Hippocampal formation (tissue), 2 donors: ENCODE measurements at places on chromosomes 12 and 14.
A peak's percentile ranks its signal among the peaks of the same experiment; 100 is the strongest.

GRCh38 chr12:40310211-40310610 lies 85.4 kb downstream of the LRRK2 start:
- no peak for DNase-seq

DNA sequence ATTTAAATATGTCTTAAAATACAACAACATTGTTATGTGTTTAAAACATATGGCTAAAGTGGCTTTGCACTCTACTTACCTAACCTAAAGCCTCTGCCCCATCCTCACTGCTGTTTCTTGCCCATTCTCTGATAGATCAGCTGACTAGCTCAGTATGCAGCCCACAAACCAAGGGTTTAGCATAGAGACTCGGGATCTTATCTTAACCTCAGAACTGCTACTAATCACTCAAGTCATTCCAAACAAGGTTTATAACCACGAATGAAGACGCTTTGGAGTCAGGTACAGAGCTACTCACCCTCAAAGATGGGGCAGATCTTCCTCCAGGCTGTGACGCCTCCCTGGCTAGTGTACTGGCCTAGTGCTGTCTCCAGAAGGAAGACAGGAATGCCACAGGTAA lies 19.3 kb downstream of the SLC6A13 start:
- DNase-seq, result no peak

GRCh38 chr14:86708846-86709339 lies 1178.9 kb downstream of the FLRT2 start:
- DNase-seq, result no peak

DNA sequence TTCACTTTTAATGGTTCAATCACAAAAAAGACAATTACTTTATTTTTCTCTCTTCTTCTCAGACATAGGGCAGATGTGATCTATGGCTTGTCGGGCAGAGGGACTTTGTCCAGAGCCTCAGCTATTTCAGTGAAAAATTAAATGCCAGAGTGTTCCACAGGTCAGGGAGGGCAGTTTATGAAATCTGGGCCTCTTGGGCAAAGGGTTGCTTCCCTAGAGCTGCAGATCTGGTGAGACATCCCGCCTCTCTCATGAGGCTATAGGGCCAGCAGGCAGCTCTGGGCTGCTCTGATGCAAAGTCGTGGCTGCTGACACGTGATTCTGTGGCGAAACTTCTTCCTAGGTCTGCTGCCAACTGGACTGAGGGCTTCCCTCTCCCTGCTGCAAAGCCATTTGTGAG lies 6.0 kb downstream of the CLMN start:
- DNase-seq, result peak; percentile 69

GRCh38 chr14:91961297-91962220 lies 14.1 kb upstream of the FBLN5 start:
- no peak for DNase-seq

- no peak for DNase-seq
These were observed 26.9 kb downstream of the GSTZ1 start for GRCh38 chr14:77347751-77348150.

GRCh38 chr12:132631666-132632065 lies 13.1 kb downstream of the P2RX2 start:
- no peak for DNase-seq

GRCh38 chr12:107779077-107779831 lies 4.8 kb downstream of the ASCL4 start:
- no peak for DNase-seq

- DNase-seq, result no peak
These were observed 361.2 kb downstream of the ATP23 start for GRCh38 chr12:58302487-58303011.

DNA sequence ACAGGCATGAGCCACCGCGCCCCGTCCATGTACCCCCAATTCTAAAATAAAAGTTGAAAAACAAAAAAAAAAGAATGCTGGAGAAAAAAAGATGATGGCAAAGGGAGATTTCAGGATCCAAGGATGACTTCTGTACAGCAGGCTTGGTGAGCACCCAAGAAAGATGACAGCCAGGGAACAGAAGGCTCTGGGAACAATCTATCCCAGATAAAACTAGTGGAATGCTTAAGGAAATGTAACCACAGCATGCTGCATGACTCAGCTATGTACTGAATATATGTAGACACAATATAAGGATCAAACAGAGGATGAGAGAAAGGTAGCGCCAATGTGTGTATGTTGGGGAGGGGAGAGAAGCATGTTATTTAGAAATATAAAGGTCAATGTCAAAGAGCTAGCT lies 123.7 kb upstream of the TMTC1 start:
- no peak for DNase-seq

DNA sequence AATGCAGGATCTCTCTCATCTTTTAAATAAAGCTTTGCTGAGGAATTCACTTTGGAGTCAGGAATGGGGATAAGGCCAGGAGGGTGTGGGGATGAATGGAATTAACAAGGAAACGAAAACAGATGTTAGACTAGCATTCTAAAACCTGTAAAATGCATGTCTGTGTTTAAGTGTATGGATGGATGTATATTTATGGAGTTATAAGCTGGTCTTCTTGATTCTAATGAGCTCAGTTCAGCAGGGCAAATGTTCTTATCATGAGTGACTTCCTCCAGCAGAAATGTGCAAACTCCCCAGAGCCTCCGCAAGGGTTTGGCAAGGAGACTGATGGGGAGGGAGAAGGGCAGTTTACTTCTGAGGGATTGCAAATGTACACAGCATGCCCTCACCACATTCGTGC lies 149.1 kb downstream of the NTF3 start:
- DNase-seq, result no peak

DNA sequence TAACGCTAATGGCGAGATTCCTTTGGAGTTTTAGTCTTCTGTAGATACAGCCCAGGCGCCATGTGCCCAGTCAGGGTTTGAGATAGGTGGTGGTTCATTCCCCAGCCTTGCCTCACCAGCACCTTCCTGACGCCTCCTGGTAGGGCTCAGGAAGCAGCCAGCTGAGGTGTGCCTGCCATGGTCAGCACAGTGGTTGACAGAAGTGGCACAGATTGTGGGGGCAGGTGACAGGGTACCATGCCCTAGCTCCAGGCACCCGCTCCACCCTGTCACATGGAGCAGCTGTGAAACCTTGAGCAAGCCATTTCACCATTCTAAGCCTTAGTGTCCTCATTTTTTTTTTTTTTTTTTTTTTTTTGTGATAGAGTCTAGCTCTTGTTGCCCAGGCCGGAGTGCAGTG lies 45.6 kb downstream of the EVL start:
- no peak for DNase-seq

DNA sequence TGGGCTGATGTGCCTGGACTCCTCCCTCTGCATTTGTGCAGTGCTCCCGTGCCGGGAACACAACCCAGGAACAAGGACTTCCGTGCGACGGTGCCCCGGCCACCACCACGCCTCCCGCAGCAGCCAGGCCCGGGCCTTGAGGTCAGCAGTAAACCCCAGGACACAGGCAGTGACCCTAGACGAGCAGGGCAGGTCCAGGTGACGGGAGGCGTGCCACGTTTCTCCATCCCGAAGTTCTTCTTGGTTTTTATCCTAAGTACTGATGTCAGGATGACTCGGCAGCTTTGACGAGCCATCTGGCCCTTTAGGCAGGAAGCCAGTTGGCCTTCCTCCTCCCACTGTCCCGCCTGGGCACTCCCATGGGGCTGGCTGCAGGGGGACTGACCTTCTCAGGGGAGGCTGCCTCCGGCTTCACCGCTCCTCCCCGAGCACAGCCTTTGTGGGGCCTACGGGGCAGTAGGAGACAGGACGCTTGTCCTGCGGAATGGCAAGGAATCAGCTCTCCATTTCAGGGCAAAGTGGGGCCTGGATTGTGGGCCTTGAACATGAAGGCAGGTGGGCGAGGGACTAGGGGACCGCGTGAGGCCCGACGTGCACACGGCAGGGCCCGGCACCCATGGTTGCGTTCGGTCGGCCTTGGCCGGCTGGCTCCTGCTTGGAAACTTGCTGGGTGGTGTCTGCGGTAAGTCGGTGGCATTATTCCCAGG lies 94.1 kb downstream of the FBXL14 start:
- no peak for DNase-seq

DNA sequence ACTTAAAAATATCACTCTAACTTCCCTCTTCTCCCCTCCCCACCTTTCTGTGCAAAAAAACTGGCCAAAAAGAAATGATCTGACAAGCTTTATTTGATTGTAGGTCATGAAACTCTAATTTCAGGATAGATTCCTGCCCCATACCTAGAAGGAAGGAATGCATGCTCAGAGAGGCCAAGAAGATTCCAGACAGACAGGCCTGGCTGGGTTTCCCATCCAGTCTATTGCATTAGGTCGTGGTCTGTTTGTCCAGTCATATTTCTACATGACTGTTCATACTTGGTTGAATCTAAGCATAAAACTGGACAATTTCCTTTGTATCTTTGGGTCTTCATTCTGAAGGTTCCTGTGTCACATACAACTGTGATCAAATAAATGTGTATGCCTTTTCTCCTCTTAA lies 20.0 kb upstream of the SLC15A5 start:
- DNase-seq, result no peak
